ENCODE measurements at places on chromosomes 4 and X.

- no peak for DNase-seq
Observed at GRCh38 chr4:96630839-96631238, 790.9 kb downstream of the PDHA2 start.

- DNase-seq = no peak
Observed at GRCh38 chr4:101762025-101762424, 28.5 kb upstream of the BANK1 start.

DNA sequence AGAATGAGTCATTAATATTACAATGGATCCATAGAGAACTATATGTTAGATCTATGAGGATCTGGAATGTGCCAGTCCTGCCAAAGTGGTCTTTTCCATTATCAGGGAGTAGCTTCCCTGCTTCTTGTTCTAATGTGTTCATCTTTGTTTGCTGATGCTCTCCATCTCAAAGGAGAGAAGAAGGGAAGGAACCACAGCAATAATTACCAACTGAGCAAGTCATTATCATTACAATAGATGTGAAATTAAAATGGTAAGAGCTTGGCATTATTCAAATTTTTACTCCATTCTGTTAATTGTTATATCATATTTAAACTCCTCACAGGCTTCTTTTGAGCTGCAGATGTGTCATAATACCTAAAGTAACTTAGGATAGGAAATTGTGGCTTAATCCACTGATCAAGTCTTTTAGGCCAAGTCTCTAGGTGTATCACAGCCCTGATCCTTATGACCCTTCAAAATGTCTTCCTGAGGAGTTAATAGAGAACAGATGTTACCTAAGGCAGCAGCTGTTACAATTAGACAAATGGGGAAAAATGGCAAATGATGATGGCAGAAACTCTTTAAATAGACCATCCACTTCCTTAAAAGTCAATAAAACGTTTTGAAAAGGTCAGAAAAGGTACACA is 1492.7 kb upstream of the IGFBP7 start:
- DNase-seq = no peak

- DNase-seq = no peak
Observed at GRCh38 chr4:184024637-184025036, 119.5 kb downstream of the STOX2 start.

GRCh38 chr4:75561789-75562188 is 5.9 kb downstream of the ODAPH start:
- no peak for DNase-seq

GRCh38 chr4:27176400-27176799 is 315.8 kb downstream of the STIM2 start:
- DNase-seq = no peak

DNA sequence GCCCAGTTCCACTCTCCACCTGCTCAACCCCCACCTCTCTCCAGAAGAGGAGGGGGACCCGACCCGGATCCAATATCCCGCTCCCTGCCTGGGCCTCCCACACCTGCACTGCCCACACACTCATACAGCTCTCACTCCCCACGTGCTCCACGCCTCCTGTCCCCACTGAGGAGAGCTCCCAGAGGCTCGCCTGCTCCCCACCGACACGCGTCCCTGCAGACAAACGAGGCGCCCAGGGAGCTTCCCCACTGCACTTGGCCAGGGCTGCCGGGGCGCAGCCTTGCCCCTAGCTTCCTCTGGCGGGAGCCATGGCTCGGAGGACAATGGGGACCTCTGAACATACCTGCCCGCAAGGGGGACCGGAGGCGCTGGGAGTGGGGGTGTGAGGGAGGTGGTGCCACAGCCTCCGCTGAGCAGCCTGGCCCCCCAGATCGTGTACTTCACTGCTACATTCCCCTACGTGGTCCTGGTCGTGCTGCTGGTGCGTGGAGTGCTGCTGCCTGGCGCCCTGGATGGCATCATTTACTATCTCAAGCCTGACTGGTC is 5.0 kb downstream of the SLC6A8 start:
- no peak for DNase-seq

DNA sequence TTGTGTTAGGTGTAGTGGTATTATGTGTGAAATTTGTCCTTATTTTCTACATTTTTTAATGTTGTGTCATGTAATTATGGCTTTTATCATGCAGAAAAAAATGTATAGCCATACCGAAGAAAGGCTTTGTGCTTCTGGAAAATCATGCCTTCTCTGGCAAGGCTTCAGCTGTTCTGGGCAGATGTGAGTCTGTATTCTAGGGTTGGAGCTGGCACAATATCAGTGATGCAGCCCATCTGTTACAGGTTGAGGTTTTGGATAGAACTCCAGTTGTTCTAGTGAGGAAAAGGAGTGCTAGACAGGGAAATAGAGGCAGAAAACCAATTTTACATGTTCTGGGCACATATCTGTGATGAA is 44.8 kb upstream of the PRSS12 start:
- no peak for DNase-seq

GRCh38 chr4:1683261-1683735 is 815 bp downstream of the FAM53A start:
- DNase-seq = peak; percentile 64

DNA sequence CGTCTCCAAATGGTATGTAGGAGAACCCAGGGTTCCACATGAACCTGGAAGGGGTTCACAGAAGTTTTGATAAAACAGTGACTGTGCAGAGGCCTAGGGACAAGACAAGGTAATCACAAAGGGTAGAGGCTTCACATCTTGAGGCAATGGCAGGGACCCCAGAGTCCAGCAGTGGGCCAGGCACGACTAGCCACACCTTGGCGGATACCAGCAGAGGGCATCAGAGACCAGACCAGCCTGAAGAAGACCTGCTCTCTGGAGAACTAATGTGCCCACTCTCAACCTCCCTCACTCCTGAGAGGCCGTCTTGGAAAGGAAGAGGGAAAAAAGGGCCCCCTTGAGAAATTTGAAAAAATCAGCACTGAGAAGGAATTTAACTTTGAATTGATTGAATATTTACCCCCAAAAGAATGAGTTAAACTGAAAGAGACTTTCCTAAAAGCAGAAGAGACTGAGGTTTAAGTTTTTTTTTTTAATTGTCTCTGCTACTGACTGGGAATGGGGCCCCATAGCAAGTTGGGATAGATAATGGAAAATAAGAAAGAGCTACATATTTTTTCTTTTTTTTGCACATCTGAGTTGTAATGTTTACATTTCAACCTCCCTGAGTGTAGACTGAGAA is 243.8 kb upstream of the JADE1 start:
- no peak for DNase-seq

- DNase-seq = peak; percentile 37
Observed at GRCh38 chrX:121389976-121390714, 342.7 kb downstream of the GLUD2 start.

DNA sequence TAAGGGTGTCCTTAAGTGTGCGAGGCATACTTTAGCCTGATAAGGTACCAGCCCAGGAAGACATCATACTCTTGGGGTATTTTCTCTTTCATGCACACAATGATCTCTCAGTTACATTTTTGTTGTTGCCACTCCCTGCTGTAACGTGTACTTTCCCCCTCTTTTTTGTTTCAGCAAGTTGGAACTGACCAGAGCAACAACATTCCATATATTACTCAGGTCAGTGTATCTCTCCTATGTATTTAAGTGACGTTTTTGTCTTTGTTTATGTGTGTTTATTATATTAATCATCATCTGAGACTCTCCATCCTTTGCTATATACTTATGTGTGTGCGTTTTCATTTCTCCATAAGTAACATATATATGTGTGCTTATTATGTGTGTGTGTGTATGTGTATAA is 71.3 kb upstream of the VBP1 start:
- DNase-seq = no peak

DNA sequence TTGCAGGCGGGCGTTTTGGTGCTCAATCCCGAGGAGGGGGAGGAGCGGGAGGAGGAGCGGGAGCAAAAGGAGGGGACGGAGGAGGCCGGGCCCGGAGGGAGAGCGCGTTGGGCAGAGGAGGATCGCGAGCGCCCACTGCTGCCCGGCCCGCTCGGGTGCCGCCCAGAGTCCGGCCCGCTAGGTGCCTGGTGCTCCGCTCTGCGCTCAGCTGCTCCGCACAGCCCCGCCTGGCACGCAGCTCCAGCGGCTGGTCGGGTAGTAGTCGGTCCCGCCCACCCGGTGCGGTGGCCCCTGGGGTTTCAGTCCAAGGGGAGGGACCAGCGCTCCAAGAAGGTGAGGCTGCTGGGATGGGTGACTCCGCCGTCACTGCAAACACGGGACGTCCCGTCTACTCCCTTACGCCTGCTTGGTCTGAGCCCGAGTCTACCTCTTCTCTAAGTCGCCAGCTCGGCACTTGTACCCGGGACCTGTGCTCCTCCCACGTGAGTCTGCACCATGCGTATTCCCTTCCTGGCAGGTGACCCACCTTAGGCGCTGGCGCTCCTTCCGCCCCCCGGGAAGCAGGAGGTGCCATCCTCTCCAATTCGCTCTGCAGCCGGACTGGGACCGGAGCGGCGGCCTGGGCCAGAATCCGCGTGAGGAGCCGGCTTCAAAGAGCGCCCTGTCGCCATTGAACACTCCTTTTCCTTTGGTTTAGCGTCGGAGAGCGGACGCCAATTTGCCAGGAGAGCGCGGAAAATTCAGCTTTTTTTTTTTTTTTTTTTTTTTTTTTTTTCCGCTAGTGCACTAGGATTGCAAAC is 405 bp upstream of the HS3ST1 start:
- DNase-seq = no peak

GRCh38 chr4:28444886-28445496 is 1584.3 kb downstream of the STIM2 start:
- peak; percentile 25 for DNase-seq

GRCh38 chr4:140374130-140374477 is 658 bp downstream of the SCOC start:
- DNase-seq = no peak

DNA sequence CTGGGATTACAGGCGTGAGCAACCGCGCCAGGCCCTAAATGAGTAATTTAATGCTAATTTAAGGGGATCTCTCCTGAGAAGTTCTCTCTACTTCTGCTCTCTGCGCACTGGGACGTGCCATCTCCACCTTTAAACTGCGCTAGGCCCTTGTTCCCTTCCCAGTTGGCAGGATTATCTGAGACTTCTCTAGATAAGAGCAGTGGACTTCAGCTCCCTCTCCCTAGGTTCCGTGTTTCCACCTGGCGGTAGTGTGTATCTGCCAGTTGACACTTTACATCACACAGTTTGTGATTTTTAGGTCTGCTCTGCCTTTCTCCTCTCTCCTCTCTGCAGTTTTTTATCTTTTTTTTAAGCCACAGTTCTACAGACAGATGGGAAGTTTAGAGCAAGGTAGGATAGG is 40.2 kb downstream of the ARHGAP10 start:
- no peak for DNase-seq

DNA sequence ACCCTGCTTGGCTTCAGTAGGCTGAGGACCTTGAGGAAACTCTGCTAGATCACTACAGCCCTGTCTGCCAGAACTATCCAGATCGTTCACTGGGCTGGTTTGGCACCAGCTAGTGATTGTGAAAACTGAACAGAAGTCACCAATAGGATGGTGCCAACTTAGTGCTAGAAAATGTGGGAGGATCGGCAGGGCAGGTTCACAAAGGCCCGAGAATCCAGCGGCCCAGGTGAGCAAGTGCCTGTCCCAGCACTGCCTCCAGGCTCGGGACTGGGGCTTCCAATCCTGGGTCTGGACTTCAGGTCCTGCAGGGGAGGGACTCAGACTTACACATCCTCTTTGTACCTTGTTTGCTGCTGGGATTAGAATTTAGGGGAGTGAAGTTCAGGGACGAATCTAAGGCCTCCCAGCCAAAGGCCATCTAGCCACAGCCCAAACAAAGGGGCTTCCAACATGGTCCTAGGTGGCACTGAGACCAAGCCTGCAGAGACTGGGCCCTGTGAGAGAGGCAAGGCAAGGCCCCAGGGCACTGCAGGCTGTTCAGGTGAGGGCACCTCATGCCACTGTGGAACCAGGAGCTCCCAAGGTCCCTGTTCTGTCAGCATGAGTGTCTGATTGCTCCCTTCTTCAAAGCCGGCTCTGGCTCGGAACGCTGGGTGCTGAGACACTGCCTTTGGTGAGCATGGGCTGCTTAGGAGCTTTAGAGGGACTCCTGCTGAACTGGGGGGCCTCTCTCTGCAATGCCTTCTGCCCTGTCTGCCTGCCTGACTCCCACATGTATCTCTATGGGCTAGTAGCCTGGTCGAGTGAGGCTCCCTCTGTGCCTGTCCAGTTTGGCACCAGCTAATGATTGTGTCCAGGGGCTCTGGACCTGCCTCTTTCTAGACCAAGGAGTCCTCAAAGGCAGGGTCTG is 20.7 kb upstream of the ZNF185 start:
- no peak for DNase-seq

GRCh38 chr4:151417164-151417571 is 8.2 kb downstream of the FHIP1A start:
- no peak for DNase-seq

DNA sequence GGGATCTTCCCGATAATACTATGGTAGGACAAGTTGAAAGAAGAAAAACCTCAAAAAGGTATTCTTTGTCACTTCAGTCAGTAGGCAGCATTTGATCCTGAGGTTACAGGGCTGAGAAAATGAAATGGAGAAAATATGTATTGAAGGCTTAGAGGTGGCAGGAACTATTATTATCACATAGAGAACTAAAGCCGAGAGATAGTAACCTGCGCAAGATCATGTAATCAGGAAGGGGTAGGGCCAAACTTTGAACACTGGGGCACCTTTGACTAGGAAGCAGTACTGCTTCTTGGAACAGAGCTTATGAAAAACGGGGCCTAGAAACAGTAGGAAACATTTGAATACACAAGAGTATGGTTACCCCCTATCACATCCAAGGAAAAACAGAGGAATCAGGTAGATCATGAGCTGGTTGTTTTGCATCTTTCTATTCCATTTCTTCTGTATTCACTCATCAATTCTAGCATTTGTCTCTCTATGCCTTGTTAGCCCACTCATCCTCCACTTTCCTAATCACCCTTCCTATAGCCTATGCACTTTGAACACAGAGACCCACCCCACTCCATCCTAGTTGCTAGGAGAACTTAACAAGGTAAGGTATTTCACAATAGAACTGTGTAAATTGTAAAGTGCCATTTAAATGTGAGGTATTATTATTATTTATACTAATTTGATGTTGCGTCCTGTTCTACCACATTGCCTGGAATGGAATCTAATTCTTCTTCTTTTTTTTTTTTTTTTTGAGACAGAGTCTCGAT is 34.6 kb upstream of the SLC9A7 start:
- DNase-seq = no peak

- no peak for DNase-seq
Observed at GRCh38 chrX:154602766-154603437, 16.2 kb downstream of the CTAG1B start.

DNA sequence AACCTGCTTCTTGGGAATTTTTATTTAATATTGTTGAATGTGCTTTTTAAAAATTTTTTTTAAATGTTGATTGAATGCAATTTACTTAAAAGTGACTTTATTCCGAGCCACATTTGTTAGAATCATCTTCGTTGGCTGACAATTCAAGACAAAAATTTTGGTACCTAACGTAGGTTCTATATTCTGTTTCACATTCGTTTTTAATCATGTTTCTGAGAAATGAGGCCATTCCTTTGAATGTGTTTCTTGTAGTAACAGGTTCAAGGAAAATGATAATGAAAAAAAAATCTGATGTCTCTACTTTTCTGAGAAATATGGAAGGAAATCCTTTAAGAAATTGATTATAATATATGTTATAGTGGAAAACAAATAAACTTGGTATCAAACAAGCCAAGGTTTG is 92.3 kb upstream of the DCLK2 start:
- no peak for DNase-seq

Data from HS-5 (cell line).